ENCODE measurements at places on chromosomes 11 and 22. TPM values are rescaled to one million over a fixed set of nuclear protein-coding genes. Genes with fewer than 3 reads are reported as not detected.
A peak's percentile ranks its signal among the peaks of the same experiment; 100 is the strongest.

SHISAL1 gene
- 3.1 TPM for total RNA-seq

IFITM1 gene
- 4.5 TPM for total RNA-seq

GAS2 gene
- total RNA-seq: 0.22 TPM

- no peak for DNase-seq
Measured at GRCh38 chr11:83508804-83509203, 222.6 kb upstream of the CCDC90B start.

C22orf31 gene
- total RNA-seq: not detected

- no peak for DNase-seq
Measured at GRCh38 chr22:27877501-27877900, 41.6 kb downstream of the PITPNB start.

GRCh38 chr22:45997077-45997776 is 20.3 kb upstream of the WNT7B start:
- DNase-seq: peak; percentile 91

DNA sequence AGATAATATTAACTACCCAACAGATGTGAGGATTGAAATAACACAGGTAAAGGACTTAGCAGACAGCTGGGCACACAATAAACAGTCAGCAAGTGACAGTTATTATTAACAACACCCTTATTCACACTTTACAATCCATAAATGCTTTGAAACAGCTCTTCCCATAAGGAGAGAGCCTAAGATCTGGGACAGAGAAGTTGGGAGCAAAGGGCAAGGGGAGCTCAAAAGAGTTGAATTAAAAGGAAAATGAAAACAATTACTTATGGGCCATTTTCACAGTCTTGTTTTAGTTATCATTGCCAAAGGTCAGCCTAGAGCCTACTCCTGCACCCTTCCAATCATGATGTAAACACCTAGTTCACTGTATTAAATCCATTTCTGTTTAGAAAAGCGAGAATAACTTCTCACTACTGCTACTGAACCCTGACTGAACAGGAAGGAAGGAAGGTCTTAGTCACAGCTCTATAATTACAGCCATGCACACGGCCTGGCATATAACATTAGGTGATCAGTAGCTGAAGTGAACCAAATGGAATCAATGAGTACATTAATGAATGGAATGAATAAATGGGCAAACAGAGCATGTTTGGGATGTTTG is 111.3 kb downstream of the PLEKHA7 start:
- DNase-seq: no peak

DNA sequence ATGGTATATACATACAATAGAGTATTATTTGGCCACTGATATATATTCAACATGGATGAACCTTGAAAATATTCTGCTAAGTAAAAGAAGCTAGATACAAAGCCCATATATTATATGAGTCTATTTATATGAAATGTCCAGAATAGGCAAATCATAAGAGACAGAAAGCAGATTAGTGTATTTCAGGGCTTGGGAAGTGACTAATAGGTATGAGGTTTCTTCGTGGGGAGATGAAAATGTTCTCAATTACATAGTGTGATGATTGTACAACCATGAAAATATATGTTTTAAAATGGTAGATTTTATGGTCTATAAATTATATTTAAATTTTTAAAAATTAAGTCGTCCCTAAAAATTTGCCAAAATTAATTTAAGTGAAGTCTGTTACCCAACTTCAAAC is 92.2 kb downstream of the STK33 start:
- DNase-seq: no peak

DNA sequence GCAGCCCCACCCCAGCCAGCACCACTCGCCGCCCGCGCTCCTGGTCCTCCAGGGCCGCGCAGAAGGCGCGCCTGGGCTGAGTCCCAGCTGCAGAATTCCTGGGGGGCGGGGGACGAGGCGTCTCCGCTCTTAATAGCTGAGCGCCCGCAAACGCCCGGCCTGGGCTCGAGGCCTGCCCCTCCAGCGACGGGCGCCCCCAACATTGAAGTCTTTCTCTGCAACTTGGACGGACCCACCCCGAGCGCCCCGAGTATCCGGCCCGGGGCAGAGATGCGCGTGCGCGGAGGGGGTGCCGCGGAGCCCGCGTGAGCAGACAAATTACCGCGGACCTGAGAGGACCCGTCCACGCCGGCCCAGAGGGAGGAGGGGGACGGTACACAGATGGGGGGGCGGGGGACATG is 6.7 kb upstream of the SYT7 start:
- no peak for DNase-seq

OR4A16 gene
- not detected for total RNA-seq

RCOR2 gene
- total RNA-seq: 0.14 TPM

DNA sequence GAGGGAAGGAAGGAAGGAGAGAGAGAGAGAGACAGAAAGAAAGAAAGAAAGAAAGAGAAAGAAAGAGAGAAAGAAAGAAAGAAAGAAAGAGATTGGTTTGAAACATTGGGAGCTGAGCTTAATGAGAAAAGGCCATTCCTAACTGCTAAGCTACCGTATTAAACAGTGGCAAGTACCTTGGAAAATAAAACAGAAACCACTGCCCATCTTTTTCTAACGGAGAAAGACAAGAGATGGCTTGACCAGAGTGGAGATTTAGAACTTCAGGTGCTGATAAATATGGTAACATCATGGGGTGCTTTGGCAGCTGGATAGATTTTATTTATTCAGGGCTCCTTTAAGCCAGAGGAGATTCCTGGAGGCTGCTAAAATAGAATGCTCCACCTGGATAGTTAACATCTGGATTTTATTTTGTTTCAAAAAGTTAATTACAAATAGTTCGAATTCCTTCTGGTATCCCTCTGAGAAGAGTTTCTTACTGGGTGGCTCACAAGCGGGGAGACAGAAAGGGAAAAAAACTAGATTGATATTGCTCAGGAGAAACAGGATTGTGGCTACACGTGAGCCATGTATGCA is 12.9 kb downstream of the TIMP3 start:
- DNase-seq: no peak

ZNF202 gene
- total RNA-seq: 7.1 TPM

DNA sequence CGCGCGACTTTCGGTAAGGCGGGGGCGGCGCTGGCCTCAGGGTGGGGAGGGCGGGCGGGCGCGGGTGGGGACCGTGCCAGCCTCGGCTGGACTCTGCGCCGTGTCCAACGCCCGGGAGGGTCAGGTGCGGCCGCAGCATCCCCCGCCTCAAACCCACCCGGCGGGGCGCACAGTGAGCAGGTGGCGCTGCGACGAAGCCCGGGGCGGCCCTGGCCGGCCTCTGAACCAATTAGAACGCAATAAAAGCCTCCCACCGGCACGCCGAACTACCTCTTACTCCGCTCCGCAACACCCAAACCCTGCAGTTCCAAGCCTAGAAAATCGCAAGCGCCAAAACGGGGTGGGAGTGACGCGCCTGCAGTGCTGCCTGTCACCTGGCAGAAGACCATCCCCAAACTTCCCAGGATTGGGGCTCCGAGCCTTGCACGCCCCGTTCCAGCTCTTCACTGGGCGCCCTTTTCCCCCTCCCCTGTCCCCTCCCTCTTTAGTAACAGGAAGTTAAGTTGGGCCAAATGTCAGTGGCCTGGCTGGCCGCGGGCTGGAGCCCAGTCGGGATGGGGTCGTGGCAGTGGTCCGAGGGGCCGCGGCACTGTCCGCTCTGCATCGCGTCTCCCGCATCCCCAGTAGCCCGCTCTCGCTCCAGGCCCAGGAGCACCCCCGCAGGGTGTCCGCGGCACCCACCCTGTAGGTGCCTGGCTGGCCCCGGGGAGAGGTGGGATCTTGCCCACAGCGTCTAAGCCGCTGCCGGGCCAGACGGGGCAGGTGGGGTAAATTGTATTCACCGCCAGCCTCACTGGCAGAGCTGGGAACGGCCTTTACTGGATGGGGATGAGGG is 541 bp downstream of the MICAL2 start:
- no peak for DNase-seq

DNA sequence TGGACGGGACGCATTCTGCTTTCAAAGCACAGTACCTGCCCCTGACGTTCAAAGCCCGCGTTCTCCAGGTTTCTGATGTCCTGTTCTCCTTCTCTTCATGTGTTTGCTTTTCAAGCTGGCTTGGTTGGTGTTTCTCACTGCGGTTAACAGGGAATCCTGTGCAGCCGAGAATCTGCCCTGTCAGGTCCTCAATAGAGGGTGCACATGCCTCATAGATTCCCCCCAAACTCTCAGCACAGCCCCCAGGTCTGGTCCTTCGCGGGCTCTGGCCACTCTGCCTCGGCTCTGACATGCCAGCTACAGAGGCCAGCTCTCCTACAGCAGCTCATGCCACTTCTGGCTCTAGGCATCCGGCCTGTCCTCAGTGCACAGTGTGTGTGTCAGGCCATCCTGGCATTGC is 1343.8 kb downstream of the TBC1D22A start:
- DNase-seq: no peak

CHRM1 gene
- total RNA-seq: not detected

HEPACAM gene
- not detected for total RNA-seq

DNA sequence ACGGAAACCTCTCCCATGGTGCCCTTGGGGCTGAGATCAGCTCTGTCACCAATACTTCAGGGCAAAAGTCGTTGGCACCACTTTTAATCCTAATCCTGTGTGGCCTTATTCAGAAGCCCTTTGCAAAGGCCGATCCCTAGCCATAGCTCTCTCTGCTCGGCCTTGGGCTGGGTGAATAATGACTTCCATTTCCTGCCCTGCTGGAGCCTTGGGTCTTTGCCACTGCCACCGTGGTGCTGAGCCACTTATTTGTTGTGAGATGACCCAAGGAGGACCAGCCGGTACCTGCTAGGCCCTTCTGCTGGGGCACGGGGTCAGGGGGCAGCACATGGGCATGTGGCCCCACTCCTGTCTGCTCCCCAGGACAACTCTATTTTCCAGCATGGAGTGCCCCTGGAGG is 188.2 kb downstream of the ST3GAL4 start:
- DNase-seq: peak; percentile 30

- DNase-seq: no peak
Measured at GRCh38 chr22:37267135-37267587, 15.1 kb upstream of the CYTH4 start.

- DNase-seq: peak; percentile 38
Measured at GRCh38 chr22:48444320-48445112, 1383.2 kb downstream of the BRD1 start.

GRCh38 chr11:47083913-47084312 is 92.8 kb downstream of the ARFGAP2 start:
- DNase-seq: peak; percentile 68

DKK3 gene
- total RNA-seq: 439 TPM

CABP7 gene
- 0.19 TPM for total RNA-seq

DNA sequence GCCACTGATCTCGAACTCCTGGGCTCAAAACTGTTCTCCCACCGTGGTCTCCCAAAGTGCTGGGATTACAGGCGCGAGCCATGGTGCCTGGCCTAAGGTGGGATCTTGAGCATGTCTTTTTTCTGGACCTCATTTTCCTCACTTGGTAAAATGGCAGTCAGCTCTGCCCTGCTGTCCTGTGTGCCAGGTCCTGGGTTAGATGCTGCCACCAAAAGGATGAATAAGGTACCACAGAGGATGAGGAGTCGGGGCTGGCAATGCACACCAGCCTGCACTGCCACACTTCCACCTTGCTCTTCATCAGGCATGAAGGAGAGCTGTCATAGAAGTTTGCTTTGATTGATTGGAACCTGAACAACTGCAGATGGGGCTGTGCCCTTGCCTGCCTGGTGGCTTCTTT is 32.3 kb downstream of the ACO2 start:
- no peak for DNase-seq

DNA sequence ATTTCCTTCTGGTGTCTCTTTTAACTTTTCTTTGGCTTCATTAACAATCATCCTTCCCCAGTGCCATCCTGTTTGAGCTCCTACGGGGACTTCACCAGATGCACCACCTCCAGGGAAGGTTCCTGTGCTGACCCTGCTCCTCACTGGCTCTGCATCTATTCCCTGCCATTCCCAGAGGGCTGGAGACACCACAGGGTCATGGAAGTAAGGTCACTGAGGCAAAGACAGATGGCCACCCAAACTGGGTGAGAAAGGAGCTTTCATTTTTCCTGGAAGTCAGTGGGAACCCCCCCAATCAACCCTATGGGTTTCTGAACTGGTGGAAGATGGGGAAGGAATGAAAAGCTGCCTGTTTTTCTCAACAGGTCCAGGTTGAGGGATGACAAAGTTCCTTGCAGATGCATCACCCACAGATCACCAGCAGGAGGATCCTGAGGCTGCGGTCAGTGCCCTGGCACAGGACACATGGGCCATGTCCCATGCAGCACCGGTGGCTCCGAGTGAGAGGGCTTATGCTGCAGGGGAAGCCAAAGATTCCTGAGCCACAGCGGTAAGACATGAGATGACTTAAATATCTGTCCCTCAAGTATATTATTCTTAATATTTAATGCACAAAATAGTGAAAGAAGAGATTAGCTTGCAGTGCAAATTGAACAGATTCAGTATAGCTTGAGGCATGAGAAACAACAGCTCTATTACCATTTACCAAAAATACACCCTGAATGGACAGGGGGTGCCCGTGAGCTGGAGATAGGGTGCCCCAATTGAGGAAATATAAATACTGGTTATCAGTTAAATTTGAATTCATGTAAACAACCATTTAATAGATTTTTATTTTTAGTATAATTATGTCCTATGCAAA is 73.0 kb upstream of the VPREB1 start:
- DNase-seq: no peak

PRODH gene
- total RNA-seq: 0.72 TPM

PRG2 gene
- total RNA-seq: not detected

GRCh38 chr11:14584595-14584994 is 59.0 kb upstream of the PDE3B start:
- DNase-seq: no peak

- DNase-seq: peak; percentile 99
Measured at GRCh38 chr11:8719211-8719649, 36.6 kb downstream of the RPL27A start.

IL18 gene
- total RNA-seq: 68.3 TPM

TRIM48 gene
- not detected for total RNA-seq

LARGE1 gene
- total RNA-seq: 4.9 TPM

BRD1 gene
- total RNA-seq: 8.0 TPM

- DNase-seq: peak; percentile 76
Measured at GRCh38 chr11:45662665-45663485, 2.5 kb downstream of the CHST1 start.

Data from A172 (cell line).